ENCODE measurements at places on chromosomes 16 and 17.

GRCh38 chr16:85028685-85029407 lies 1.3 kb downstream of the KIAA0513 start:
- no peak for DNase-seq

DNA sequence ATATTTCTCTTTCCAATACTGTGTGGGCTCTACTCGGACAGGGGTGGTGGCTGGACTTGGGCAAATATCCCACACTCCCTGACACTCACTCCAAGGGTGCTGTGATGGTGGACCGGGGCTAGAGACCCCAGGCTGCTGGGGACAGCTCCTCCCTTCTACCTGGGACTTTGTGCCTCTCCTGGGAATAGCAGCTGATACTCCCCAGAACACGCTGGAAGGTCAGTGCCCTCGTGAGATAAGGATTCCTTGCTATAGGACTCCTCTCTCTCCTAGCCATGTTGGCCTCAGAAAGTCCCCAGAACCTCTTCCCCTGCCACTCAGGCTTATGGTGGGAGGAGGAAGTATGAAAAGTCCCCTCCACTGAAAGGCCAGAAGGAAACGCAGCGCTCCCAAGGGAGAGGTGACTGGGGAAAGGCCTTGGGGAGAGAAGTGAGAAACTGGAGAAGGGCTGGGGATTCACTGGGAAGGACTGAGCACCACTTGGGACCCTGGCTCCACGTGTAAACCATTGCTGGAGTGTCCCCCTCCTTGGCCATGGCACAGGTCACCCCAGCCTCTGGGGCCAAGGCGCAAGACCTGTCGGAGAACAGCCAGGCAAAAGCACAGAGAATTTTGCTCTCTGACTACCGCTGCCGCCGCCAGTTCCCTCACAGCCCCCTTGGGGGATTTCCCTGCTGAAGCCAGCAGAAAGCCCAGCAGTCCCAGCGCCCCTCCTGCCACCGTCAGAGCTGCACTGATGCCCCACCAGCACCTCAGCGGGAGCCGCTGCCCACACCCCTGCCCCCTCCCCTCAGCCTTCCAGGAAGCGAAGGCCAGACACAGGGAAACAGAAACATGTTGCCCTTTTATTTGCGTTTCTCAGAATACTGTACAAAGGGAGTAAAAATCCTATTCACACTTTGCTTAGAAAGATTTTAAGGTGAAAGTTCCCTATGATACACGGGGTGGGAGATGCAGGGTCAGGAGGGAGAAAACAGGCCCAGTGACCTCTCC lies 2.1 kb upstream of the GSDMB start:
- DNase-seq: no peak

GRCh38 chr17:75110234-75110937 lies 617 bp downstream of the ARMC7 start:
- DNase-seq: no peak

DNA sequence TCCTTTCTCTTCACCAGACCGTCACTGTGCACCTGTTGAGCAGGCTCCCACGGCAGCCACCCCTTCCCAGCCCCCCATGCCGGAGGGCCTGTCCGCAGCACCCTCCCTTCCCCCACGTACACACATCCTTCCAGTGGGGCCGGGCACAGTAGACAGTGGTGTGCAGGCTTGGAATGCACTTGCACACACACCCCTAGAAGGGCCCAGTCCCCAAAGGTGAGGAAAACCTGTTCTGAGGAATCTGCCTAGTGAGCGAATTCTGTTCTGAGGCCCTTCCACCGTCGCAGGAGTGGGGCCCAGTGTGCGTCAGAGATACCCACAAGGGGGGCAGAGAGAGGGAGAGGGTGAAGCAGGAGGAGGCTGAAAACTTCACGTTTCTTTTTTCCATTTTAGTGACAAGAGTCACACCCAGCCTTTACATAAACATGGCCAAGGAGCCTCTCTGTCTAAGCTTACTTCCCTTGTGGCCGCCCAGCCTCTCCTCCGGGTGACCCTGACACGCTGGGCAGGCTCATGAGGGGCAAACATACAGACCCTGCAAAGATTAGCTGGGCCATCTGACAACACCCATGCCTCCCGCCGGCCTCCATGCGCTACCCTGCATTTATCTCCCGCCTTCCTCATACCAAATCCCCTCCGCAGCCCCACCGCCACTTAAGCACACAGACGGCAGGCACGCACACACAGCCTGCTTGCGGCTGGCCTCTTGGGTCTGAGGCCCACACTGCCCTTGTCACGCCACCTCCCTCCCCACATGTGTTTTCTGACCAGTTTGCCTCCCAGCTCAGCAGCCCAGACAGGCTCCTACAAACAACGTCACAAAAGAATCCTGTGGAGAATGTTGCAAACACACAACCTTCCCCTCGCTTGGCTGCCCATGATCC lies 1.8 kb downstream of the ZBTB4 start:
- no peak for DNase-seq

GRCh38 chr16:84652566-84652965 lies 4.3 kb downstream of the KLHL36 start:
- no peak for DNase-seq

DNA sequence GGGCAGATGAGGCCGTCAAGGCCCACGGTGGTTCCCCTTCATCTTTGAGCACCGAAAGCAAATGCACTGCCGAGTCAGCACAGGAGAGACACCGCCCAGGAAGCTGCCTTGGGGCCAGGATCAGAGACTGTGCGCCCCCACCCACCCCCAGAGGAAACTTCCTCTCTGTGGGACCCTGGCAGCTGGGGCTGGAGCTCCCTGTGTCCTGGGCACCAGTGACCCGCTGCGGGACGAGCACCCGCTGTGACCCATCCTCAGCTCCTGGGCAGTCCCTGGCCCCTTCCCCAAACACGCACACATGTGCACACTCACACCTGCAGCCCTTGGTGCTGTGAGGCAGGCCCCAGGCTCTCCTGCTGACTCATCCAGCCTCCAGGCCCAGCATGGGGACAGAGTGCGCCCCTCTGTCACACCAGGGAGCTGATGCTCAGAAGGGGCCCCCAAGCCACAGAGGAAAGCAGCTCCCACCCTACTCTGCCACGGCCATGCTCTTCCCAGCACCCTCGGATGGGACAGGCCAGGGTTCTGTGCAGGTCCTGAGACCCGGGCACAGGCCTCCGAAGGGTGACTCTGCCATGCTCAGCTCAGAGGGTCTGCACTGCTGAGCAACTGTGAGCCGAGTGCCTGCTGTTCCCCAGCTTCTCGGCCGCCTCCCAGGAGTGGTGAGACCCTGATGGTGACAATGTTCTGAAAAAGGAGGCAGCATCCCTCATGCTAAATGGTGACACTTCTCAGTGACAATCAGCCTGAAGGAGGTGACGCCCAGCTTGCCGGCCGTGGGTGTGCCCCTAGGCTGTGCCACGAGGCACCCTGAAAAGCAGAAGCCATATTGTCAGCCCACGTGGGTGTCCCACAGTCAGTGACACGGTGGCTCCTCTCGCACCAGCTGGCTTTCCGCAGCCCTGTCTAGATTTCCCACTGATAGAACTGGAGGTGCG lies 3.6 kb downstream of the PIEZO1 start:
- no peak for DNase-seq

DNA sequence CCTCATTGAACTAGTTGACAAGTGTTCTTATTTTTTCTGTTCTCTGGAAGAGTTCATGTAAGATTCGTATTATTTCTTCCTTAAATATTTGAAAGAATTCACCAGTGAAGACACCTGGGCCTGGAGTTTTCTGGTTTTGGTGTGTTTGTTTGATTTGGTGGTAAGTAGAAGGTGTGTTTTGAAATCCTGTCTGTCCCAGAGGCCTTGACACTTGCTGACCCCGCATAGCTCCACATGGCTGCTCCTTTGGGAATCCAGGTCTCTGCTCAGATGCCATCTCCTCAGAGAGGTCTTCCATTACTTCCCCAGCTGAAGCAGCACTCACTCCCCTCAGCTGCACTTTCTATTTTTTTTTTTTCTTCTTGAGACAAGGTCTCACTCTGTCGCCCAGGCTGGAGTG lies 5.7 kb upstream of the NUP93 start:
- DNase-seq: no peak

DNA sequence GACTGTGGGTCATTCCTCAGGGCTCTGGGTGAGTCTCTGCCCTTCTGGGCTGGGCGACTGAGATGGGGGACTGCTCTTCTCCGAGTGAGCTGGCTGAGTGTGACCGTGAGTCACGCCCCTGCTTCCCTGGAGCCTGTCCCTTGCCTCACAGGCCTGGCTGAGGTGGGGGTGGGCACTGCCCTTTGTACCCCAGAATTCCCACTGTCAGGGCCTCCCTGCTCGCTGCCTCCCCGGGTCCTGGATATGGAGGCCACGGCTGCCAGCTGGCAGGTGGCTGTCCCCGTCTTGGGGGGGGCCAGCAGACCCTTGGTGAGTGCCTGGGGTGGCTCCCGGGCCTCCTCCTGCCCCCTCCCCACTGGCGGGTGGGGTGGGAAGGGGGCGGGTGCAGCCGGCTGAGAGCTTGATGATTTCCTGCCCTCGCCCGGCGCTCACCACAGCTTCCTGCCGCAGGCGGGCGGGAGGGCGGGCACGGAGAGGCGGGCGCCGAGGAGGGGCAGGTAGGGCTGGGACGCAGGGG lies at the start of gene LAT:
TSS of gene LAT (plus strand) at position 434 of the 517 bp plus-strand sequence. CDS start 366 bp downstream, outside the sequence.
- DNase-seq: no peak

All from HS-5 (cell line).